Activated CD4-positive, alpha-beta memory T cell treated with anti-CD3 and anti-CD28 coated beads for 36 hours (primary cell): ENCODE measurements at places on chromosomes 3 and 15.

DNA sequence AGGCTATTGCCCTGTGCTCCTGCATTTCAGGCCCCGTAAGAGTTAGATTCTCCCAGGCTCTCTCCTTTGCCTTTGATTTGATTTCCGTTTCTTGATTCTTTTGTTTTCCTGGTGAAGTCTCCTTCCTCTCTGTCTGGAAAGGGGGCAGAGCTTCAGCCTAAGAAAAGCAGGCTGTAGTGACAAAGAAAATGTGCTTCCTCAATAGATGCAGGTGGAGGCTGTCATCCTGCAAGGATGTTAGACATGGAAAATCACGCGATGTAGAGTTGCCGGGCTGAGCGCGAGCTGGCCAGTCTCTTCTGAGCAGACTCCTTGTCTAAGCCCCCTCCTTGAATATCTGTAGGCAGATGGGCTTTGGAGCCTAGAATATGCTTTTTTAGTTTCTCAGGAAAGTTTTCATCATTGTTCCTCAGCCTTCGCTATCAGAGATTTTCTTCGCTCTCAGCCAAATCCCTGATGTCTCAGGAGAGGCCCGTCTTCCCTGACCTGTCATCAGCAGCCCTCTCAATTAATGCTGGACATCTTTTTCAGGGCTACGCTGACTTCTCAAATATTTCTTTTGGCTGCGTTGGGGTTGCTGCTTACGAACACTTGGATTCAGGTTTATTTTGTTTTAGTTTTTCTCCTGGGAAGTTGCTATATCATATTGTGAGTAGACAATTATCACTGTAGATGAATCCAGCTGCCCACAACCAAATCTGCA is 163.6 kb downstream of the ITPR1 start:
- peaks cover 15% of the 10 kb centered on the region for H3K36me3 ChIP-seq
- H3K27me3 ChIP-seq = no peaks in the 10 kb centered on the region
- H3K4me3 ChIP-seq = no peak overlapping the region
- no peaks in the 10 kb centered on the region for H3K4me1 ChIP-seq
- DNase-seq = no peak
- H3K27ac ChIP-seq = no peak overlapping the region

- H3K27ac ChIP-seq = no peak overlapping the region
- no peaks in the 10 kb centered on the region for H3K36me3 ChIP-seq
- H3K27me3 ChIP-seq = no peaks in the 10 kb centered on the region
- H3K4me3 ChIP-seq = no peak overlapping the region
- DNase-seq = no peak
These were observed 312.1 kb upstream of the TGFBR2 start for GRCh38 chr3:30294241-30294667.

GRCh38 chr15:52872036-52872818 is 82.1 kb upstream of the ONECUT1 start:
- no peak overlapping the region for H3K4me3 ChIP-seq
- no peaks in the 10 kb centered on the region for H3K36me3 ChIP-seq
- H3K27ac ChIP-seq = no peak overlapping the region

DNA sequence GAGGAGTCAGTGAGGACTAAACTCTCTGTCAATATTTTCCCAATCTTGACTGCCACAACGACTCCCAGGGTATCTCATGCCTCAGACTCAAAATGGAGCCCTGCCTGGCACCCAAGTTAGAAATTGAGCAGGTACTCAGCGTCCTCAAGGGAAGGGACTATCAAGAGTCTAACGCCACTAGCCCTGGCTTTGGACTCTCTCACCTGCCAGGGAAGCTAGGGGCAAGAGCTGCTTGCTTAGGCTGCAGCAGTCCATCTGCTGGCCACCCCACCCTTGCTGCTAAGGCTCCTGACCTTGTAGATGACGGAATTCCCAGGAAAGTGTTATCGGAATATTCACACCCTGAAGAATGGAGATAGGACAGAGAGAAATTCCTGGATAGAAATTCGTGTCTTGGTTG is 33.0 kb downstream of the ZIC4 start:
- no peak overlapping the region for H3K27ac ChIP-seq
- H3K27me3 ChIP-seq = peaks cover 66% of the 10 kb centered on the region
- no peaks in the 10 kb centered on the region for H3K4me1 ChIP-seq
- no peak for DNase-seq
- H3K36me3 ChIP-seq = peaks cover 3% of the 10 kb centered on the region
- H3K4me3 ChIP-seq = no peak overlapping the region

DNA sequence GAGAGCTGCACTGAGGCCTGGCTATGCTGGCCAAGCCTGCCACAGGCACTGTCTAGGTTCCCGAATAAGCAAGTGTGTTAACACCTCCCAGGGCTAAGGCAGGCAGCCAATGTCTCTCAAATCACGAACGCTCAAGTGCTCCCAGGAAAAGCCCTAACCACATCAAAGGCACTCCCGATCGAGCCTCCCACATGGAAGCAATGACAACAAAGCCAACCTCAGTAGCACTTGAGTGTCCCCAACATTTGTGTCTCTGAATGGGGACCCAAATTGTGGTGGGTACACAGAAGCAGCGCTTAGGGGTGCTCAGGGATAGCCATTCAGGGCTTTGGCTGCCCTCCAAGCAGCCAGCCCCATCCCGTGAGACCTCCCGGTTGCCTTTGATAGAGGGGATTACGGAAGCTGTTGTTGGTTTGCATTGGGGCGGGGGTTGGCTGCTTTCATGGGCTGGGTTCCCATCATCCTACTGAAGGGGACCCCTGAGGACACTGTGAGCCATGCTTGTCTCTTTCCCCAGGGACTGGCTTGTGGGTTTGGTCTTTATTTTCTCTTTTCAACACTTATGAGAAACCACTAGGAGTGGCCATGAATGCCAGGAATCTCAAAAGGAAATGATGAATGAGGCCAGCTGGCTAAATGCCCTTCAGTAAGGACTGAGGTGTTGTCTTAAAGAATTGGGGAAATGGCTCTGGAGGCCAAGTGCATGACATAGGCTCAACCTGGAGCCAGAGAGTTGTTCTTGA is 234.1 kb upstream of the FEZF2 start:
- H3K27me3 ChIP-seq = no peaks in the 10 kb centered on the region
- no peaks in the 10 kb centered on the region for H3K36me3 ChIP-seq
- no peak for DNase-seq
- H3K27ac ChIP-seq = no peak overlapping the region
- H3K4me3 ChIP-seq = no peak overlapping the region

DNA sequence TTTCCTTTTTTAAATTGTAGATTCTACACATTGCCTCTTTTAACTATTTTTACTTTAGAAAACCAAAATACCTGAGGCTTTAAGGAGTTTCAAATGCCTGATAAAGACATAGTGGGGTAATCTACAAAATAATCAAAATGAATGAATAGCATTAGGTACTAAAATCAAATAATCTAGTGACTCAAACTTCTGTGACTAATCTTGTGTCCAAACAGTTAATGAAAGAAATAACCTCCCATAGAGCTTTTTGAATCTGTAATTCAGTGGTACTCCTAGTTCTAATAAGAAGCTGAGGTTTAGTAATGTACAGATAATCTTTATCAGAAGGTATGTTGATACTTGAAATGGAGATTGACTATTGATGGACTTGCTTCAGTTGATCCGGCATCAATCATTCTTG is 53.0 kb downstream of the DTWD1 start:
- no peak overlapping the region for H3K4me3 ChIP-seq
- no peaks in the 10 kb centered on the region for H3K4me1 ChIP-seq
- no peaks in the 10 kb centered on the region for H3K36me3 ChIP-seq
- H3K27ac ChIP-seq = no peak overlapping the region

DNA sequence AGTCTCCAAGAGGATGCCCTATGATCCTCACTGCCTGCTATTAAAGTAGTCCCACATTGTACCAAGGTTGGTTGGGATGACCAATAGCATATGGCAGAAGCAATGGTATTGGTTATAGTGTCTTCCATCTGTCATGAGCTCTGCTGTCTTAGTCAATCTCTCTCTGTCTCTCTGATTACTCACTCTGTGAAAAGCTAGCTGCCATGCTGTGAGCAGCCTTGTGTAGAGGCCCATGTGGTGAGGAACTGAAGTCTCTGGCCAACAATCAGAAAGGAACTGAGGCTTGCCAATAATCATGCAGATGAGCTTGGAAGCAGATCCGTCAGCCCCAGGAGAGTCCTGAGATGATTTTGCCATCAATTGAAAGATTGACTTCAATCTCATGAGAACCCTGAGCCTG is 60.3 kb upstream of the CFAP161 start:
- peaks cover 3% of the 10 kb centered on the region for H3K36me3 ChIP-seq
- no peak overlapping the region for H3K4me3 ChIP-seq
- peaks cover 8% of the 10 kb centered on the region for H3K4me1 ChIP-seq
- DNase-seq = peak; percentile 13
- no peak overlapping the region for H3K27ac ChIP-seq

- H3K36me3 ChIP-seq = peaks cover 17% of the 10 kb centered on the region
- no peak overlapping the region for H3K27ac ChIP-seq
- H3K27me3 ChIP-seq = peaks cover 55% of the 10 kb centered on the region
- no peak overlapping the region for H3K4me3 ChIP-seq
- H3K4me1 ChIP-seq = peaks cover 65% of the 10 kb centered on the region
- no peak for DNase-seq
These were observed 1.6 kb upstream of the SHOX2 start for GRCh38 chr3:158107605-158108444.
